ENCODE measurements at places on chromosomes 12 and 14.

DNA sequence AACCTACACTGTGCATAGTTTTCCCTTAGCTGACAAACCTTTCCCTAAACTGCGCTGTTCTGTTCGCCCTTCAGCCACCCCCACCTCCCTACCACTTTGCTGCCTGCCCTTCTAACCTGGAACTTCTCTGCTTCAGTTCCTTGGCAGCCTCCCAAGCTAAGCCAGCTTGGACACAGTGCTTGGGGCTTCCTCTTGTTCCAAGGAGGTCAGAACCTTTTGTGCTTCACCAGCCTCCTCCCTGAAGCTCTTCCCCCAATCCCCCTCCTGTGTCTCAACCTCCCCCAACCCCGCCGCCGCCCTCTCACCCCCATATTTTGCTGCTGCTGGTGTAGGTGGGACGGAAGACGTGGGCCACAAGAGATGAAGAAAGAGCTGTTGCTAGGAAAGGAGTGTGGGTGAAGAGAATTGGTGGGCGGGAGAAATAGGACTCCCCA is 8.1 kb upstream of the RIC8B start:
- DNase-seq = peak; percentile 60

GRCh38 chr12:43109631-43110345 is 442.2 kb downstream of the ADAMTS20 start:
- DNase-seq = peak; percentile 59

GRCh38 chr12:58452546-58452945 is 467.8 kb downstream of the LRIG3 start:
- peak; percentile 57 for DNase-seq

DNA sequence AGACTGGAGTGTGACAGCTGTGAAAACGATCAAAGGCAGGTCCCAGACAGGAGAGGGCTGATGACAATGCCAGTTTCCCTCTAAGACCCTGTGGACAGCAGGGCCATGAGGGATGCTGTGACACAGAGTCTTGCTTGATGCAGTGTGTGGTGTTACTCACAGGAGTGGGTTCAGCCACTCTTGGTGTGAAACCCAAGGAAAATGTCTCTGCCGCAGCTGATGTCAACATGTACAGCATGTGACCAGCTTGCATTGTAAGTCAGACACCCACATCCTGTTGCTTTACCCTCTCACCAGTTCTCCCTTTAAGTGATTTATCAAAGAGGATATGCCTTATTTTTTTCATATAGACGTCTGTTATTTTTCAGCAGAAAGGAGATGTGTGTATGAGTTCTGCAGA is 268.6 kb downstream of the BTG1 start:
- DNase-seq = peak; percentile 54

GRCh38 chr14:85590784-85591183 is 60.8 kb downstream of the FLRT2 start:
- DNase-seq = peak; percentile 36

DNA sequence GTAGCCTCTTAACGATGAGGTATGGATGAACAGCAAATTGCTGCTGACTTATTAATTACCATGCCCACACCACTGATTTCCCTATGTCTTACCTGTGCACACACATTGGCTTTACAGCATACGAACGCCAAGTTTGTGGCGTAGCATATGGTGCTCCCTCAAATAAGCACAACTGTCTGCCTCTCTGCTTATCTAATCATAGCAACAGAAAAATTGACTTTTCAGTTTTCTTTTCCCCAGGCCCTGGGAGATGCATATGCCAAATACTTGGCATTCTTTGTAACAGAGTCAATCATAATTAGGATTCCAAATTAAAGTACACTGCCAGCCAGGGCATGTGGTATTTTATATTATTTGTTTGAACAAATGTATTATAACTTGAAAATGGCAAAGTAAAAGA is 625.5 kb downstream of the DIO2 start:
- DNase-seq = no peak

DNA sequence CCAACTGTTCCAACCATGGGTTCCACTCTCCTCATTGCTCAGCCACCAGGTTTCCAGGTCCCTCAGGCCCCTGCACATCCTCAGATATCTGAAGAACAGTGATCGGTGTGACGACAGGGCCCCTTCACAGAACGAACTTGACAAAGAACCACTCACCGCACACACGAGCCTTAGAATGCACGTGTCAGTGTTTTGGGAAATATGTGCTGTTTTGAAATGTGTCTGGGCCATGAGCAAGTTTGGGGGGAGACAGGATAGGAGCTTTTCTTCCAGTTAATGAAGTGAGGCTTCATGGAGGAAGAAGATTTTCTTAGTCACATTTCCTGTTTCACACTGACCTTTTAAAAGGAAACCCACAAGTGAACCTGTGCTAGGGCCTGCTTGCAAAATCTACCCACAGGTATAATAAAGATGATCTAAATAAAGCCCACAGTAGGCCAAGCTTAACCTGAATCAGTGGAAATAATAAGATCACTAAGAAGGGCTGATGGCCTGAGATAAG is 58.6 kb downstream of the ZFP36L1 start:
- DNase-seq = no peak

DNA sequence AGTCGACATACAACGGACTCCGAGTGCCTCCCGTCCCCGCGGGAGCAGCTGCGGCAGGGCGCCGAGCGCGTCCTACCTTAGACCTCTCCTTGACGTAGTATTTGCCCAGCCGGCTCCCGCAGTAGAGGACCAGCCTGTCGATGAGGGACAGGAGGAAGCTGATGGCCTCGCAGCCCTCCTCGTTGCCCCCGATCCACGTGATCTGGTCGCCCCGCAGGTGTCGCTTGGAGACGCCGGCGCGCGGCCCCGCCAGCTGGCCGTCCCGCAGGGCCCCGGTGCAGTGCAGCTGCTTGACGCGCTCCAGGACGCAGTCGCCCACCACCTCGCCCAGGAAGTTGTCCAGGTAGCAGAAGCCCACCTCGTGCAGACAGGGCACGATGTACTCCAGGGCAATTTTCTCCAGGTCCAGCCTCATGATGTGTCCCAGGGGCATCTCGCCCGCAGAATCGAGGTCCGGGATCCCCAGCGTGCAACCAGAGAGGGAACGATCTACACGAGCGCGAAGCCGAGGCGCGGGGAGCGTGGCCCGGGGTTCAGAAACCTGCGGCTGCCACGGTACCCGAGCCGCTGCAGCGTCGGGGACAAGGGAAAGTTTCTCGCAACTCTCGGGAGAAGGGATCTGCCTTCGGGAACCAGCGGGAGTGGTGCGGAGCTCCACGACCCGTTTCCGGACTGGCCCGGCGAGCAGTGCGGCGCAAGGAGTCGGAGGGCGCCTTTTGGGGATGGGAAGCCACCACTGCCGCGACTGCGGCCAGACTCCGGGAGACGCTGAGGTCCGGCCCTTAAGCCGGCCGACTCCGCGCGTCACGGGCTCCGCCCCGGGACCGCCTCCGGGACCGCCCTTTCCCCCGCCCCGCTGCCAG is at the start of gene EGLN3:
EGLN3 (minus strand) TSS at position 755 of the 863 bp plus-strand sequence; CDS start at position 433, 322 bp downstream.
- DNase-seq = peak; percentile 61

DNA sequence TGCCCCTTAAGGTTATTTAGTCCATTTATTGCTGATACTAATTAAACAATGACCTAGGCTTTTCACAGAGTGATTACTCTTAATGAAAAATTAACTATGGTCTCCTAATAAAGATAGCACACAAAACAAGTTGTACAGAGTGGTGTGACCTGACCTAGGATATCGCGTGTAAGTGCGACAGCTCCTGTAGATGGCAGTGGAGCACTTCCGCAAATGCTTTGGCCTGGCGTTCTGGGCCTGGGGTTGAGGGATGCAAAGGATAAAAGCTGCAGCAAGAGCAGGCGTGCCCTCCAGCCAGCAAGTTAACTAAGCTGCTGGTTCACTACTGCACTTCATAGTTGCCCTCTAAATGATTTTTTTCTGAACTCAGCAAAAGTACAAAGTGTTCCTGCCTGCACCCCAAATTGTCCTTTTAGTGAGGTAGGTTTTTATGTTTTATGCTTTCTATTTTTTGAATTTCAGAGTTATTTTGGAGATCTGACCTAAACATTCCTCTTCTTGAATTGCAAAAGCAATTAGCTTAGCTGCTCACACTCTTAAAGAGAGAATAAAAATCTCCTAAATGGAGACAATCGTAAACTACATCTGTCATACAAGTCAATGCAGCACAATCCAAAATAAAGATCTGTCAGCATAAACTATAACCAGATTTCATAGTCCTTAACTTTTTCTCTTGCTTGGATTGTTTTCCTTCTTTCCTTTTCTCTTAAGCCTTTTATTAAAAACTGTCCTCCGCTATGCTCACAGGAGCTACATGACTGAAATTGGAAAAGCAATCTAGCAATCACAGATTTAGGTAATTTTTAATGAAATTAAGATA is 379.6 kb downstream of the LRIG3 start:
- DNase-seq = peak; percentile 89

DNA sequence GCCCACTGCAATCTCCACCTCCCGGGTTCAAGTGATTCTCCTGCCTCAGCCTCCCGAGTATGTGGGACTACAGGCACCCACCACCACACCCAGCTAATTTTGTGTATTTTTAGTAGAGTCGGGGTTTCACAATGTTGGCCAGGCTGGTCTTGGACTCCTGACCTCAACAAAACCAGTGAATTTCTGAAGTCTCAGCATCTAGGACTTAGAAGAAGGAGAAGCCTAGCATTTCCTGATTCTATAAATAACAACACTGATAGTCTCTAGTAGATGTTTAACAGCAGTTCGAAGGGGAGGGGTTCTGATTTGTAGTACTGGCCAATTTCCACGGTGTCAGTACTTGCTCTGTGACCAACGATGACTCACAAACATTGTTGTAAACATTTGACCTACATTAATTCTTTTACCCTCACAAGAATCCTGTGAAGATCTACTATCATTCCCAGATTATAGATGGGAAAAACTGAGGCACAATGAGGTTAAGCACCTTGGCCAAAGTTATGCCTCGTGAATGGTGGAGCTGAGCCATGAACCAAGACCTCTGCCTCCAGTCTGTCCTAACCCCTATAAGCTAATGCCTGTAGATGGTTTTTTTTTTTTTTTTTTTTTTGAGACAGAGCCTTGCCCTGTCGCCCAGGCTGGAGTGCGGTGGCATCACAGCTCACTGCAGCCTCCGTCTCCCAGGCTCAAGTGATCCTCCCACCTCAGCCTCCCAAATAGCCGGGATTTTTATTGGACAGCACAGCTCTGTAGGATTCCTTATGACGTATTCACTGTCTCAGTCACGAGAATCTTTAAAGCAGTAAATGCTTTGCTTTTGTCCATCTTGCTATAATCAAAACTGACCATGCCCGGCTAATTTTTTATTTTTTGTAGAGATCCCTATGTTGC is 5.2 kb downstream of the P2RX4 start:
- peak; percentile 97 for DNase-seq

DNA sequence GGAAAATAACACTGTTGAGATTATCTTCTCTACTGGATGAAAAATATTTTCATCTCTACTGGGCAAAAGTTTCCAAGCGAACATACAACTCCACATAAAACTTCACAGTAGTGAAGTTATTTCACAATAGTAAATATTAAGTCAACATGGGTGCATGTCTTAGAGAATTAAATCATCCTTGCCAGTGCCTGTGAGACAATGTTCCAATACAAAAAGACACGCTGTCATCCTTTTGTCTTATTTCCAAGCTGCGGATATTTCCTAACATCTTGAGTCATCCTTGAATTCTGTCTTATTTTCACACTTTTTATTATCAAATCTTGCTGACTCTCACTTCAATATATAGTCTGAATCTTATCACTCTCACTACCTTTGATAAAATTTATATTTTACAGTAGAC is 142.9 kb upstream of the KITLG start:
- DNase-seq = peak; percentile 93

DNA sequence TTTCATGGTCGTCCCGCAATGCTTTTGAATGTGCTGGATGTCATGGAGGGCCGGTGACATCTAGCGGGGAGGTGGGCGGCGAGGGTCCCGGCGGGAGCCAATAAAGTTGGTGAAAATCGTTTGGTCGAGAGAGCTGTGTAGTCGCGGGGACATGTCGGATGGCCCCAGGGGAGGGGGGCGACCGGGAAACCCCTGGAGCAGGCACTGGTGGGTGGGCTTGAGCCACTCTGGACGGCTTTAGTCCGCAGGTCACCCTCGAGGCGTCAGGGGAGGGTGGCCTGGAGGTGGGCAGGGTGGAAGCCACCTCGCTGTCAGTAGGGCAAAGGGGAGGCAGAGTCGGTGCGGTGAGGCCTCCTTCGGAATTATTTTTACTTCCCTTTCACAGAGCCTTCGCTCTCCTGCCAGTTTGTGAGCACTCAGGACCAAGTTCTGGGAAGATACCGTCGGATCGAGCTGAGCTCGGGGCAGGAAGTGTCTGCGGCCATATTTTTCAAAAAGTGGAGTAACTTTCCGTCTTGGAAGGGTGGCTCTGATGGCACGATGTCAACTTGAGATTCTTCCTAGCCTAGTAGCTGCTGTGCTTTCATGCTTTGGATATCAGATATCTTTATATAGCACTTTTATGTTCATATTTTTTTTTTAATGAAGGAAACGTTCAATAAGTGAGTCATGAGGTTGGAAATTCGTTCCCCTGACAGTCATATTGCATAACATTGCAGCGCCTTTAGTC is 28.2 kb downstream of the WBP11 start:
- peak; percentile 72 for DNase-seq

DNA sequence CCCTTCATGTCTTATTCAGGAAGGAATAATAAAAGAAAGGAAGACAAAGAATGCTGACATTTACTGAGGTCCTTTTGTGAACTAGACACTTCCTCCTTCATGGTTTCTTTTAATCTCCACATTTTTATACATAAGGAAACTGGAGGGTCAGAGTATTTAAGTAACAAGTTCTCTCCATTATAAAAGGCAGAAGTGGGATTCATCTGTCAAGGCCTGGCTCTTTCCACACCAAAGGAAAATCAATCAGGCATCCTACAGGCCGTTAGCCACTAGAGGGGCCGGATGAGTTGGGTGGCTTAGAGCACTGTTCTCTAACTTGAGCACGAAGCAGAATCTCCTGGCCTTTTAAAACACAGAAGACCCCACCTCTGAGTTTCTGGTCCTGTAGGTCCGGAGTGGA is 36.8 kb upstream of the NINJ2 start:
- DNase-seq = no peak

DNA sequence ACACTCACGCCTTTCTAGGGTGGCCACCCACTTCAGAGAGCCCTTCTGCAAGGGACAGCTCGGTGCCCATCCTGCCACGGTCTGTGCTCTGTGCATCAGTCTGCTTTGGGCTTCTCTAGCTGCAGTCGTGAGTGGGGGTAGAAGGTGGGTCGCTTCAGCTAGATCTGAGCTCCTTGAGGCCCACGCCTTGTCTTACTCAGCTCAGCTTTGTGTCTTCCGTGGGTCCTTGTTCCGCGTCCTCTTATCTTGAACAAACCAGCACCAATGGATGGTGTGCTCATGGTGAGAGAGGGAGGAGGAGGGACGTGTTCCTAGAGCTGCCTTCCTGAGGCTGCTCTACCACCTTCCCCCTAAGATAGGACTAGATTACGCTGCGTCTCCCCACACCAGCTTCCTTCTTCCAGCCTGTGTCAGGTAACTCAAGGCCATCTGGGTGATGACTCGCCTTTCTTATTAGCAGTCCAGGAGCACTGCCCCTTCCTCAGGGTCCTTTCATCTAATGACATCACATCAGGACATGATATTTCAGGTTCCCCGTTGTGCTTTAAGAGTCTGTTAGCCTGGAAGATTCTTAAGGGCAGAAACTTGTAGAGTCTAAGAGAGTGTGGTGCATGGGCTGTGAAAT is 118.8 kb downstream of the TSPAN9 start:
- no peak for DNase-seq
